Tracheal epithelial cell (primary cell): ENCODE measurements at places on chromosomes 13 and 19. TPM values are rescaled to one million over a fixed set of nuclear protein-coding genes. Genes with fewer than 3 reads are reported as not detected.

Gene HSD11B1L
- total RNA-seq, result 14.5 and 19.3 TPM in 2 replicates

Gene COL4A1
- total RNA-seq, result 11.3 and 366 TPM in 2 replicates

Gene FGF21
- total RNA-seq, result not detected in 2 replicates

Gene RABAC1
- 62.2 and 94.2 TPM in 2 replicates for total RNA-seq

Gene HIF3A
- 0.48 and 0.85 TPM in 2 replicates for total RNA-seq

Gene CEACAM4
- total RNA-seq, result not detected in 2 replicates

Gene FAM174C
- total RNA-seq, result 37.3 and 46.0 TPM in 2 replicates

Gene LILRA2
- total RNA-seq, result not detected in 2 replicates

Gene C19orf73
- 0.48 and 2.8 TPM in 2 replicates for total RNA-seq

Gene PTH2
- not detected in 2 replicates for total RNA-seq

Gene TNFRSF19
- 0.43 and 7.0 TPM in 2 replicates for total RNA-seq

Gene ATP4A
- not detected in 2 replicates for total RNA-seq

Gene MEDAG
- total RNA-seq, result not detected in 2 replicates

Gene TMEM38A
- 7.7 and 8.5 TPM in 2 replicates for total RNA-seq

Gene HSH2D
- total RNA-seq, result 0.43 and 0.96 TPM in 2 replicates

Gene NLRP7
- not detected in 2 replicates for total RNA-seq
